ENCODE measurements at places on chromosomes 2 and 18. TPM values are rescaled to one million over a fixed set of nuclear protein-coding genes. Genes with fewer than 3 reads are reported as not detected.

The LHCGR gene
- not detected for total RNA-seq

The FOXD4L1 gene
- total RNA-seq = not detected

The LRRC30 gene
- total RNA-seq = 6.2 TPM

The CNTNAP5 gene
- not detected for total RNA-seq

The ZSWIM2 gene
- total RNA-seq = not detected

The C2orf66 gene
- not detected for total RNA-seq

The MXD1 gene
- 7.4 TPM for total RNA-seq

The SH3BP4 gene
- total RNA-seq = 36.9 TPM

The CFAP210 gene
- total RNA-seq = not detected

The ATP8B1 gene
- total RNA-seq = 1.6 TPM

The IL1B gene
- not detected for total RNA-seq

The SATB2 gene
- 6.4 TPM for total RNA-seq

The UGT1A10 gene
- total RNA-seq = 0.12 TPM

The DOK6 gene
- total RNA-seq = 0.13 TPM

The TEX44 gene
- total RNA-seq = not detected

The GPAT2 gene
- total RNA-seq = 5.1 TPM

The SLC9A4 gene
- total RNA-seq = not detected

The STK39 gene
- 0.66 TPM for total RNA-seq

The SLC23A3 gene
- total RNA-seq = not detected

The HOXD9 gene
- total RNA-seq = 0.34 TPM

The LYPD1 gene
- not detected for total RNA-seq

The ACMSD gene
- not detected for total RNA-seq

The PLA2R1 gene
- 0.51 TPM for total RNA-seq

The REV1 gene
- total RNA-seq = 35.1 TPM

The CCT4 gene
- 87.1 TPM for total RNA-seq

The CAPN14 gene
- total RNA-seq = not detected

The QPCT gene
- total RNA-seq = 1.5 TPM

The PIEZO2 gene
- total RNA-seq = 0.18 TPM

The RND3 gene
- total RNA-seq = 14.9 TPM

The CYS1 gene
- total RNA-seq = 0.42 TPM

The SERPINB11 gene
- total RNA-seq = not detected

The C2orf72 gene
- total RNA-seq = 0.10 TPM

The CD207 gene
- not detected for total RNA-seq

The PRKAG3 gene
- total RNA-seq = 65.4 TPM

The TMEFF2 gene
- 0.20 TPM for total RNA-seq

The GPR75 gene
- 1.4 TPM for total RNA-seq

Measured in gastrocnemius medialis (tissue), 4 donors.